NCI-H187 (cell line): ENCODE measurements at places on chromosomes 3 and 15.

DNA sequence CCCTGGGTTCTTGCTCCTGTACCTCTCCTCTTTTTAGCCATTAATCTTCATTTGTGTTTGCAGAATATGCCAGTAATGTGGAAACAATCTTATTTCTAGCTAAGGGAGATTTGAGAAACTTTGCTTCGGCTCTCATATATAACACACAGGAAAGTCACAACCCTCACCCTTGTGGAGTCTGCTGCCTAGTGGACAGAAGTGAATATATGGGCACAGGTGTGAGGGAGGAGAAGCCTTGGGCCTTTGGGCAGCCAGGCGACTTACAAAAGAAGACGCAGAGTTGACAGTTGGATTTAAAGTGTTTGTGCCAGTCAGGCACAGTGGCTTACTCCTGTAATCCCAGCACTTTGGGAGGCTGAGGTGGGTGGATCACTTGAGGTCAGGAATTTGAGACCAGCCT is 181.8 kb upstream of the TBL1XR1 start:
- DNase-seq: no peak

DNA sequence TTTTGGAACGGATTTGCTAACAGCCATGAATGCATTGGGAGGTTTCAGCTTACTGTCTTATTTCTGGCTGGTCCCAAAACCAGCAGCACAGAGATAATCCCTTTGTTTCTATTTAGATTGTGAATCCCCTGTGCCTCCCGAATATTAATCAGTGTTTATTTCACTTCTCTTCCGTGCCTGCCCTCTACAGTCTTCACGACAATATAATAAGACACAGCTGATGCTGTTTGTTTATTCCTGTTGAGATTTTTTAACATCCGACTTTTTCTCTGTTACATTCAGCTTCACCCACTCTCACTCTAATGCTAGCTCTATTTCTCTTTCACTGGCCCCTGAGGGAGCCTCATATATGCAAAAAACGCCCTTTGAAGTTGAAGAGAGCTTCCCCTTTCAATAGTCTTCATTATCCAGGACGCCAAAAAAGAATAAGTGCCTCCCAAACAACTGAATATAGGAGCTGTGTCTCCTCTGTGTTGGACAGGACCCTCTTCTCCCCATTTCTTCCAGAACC is 995.3 kb downstream of the ROBO2 start:
- no peak for DNase-seq

DNA sequence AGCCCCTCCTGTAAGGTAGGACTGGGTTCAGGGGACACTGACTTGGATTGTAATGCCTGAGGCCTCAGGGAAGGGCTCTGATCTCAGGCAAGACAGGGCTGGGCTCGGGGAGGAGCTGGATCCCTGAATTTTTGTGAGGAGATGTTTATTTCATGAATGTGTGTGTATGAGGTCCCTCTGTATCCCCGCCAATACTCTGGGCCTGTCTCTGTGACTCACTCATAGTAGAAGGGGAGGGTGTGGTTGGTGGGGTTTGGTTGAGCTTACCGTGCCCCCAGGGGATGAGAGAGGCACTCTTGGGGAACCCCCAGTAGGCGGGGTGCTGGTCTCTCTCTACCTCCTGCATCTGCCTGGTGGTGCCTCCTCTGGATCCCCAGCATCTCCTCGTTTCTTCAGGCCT is 28.1 kb downstream of the RPSA start:
- DNase-seq: no peak

DNA sequence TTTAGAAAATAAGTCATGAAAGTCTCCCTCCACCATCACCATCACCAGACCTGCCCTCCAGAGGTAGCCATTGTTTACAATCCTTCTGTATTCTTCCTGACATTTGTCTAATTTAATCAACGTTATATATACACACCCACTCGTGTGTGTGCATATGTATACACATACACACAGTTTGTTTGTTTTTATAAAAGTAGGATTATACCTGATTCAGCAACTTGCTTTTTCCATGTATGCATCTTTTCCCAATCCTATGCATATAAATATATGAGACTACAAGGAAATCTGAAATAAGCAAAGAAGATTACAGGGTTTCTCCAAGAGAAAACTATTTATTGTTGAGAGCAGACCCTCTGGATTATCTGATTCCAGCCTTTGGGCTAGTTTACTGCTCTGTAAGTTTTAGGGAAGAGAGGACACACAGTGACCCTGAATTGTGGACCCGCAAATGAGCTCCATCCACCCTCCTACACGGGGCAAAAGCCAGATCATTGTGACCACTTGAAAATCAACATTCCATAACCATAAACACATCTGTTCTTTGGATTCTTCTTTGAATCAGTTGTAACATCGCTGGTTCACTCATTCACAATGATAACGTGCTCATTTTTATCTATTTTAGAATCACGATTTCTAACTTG is 104.3 kb downstream of the CPN2 start:
- no peak for DNase-seq

GRCh38 chr3:129428376-129429079 is at the start of gene EFCAB12:
Gene EFCAB12, minus strand, starts transcription at chr3:129428636. Its CDS starts 148 bp downstream, at chr3:129428488.
- peak; percentile 91 for DNase-seq

- no peak for DNase-seq
Observed at GRCh38 chr3:6097556-6097955, 763.4 kb upstream of the GRM7 start.

DNA sequence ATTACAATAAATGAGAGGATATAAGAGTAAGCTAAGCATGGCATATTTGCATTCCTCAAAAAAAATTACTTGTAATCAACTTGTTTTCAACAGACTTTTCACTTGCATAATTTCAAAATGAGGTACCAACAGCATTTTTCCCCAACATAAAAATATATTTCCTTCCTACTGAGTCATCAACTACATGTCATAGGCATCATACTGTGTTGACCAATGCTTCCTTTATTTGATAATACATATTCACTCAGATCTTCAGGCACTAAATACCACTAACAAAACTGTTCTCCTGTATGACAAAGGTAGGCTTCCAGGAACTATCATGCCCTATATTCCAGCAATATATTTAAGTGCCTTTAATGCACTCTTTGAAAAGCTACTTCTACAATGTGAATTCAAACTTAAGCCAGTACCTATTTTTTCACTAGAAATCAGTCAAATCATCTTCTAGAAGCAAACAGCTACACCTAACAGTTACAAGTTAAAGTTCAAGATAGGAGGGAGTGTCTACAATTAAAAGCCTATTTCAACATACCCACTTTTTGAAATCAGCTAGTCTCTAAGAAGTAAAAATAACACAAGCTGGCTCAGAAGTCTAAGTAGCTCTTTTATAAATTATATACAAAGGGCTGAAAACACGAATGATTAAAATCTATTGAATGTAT is 11.3 kb downstream of the ADAM10 start:
- DNase-seq: no peak

DNA sequence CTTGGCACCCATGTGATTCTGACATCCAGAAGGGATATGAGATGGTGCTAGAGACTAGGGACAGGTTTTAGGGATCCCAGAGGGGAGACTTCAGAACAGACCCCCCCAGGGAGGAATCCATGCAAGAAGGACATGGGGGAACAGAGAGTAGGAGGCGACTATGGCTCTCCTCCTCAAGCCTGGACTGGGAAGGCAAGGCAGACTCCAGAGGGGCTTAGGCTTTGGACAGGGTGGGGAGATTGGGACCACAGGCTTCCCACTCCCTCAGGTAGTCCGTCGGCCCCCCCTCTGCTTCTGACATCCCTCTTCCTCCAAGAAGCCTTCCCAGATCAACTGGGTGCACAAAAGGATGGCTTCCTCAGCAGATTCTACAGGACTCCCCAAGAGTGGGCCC is 3.0 kb upstream of the VIPR1 start:
- DNase-seq: no peak

- peak; percentile 24 for DNase-seq
Observed at GRCh38 chr3:541062-541801, 344.7 kb downstream of the CHL1 start.

DNA sequence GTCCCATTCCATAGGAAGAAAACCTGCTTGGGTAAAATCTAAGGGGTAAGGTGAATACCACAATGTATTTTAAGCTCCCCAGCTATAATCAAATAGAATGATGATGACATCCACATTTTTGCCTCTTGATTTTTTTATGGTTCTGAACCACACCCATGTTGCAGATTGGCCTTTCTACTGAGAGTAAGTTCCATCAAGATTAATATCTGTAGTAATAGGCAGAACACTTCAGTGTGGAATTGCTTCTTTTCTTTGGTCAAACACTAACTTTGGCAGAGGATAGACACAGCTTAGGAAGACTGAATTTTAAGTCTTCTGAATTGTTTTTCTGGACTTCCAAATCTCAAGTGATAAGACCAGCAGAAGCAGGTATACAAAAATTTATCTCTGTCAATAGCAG is 27.0 kb downstream of the PLS1 start:
- DNase-seq: no peak

DNA sequence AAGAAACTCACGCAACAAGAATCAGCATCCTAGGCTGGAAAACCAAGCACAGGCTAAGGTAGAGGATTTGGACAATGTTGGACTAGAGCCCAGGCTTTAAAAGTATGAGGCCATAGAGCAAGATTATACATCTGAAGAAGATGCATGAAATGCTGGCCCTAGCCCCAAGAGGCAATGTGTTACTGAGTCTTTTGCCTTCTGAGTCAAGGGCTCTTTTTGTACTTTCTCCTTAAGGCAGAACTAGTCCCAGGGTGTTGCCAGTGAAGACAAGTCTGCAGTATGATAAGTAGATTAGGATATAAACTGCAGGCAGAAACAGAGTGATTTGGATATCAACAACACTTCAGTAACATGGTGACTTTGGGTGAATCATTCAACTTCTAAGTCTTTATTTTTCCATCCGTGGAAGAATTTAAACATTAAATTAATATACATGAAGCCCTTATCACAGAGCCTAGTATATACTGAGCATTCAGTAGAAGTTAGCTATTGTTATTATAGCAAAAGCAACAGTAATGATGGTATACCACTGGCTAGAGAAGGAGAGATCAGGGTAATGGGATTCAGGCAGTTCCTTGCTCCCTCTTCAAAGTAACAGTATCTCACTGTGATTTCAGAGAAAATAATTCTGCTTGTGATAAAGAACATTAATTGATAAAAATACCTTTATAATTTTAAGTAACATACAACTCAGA is 99.9 kb upstream of the MLF1 start:
- DNase-seq: no peak

GRCh38 chr3:4885316-4885715 is 93.9 kb upstream of the BHLHE40 start:
- DNase-seq: no peak

DNA sequence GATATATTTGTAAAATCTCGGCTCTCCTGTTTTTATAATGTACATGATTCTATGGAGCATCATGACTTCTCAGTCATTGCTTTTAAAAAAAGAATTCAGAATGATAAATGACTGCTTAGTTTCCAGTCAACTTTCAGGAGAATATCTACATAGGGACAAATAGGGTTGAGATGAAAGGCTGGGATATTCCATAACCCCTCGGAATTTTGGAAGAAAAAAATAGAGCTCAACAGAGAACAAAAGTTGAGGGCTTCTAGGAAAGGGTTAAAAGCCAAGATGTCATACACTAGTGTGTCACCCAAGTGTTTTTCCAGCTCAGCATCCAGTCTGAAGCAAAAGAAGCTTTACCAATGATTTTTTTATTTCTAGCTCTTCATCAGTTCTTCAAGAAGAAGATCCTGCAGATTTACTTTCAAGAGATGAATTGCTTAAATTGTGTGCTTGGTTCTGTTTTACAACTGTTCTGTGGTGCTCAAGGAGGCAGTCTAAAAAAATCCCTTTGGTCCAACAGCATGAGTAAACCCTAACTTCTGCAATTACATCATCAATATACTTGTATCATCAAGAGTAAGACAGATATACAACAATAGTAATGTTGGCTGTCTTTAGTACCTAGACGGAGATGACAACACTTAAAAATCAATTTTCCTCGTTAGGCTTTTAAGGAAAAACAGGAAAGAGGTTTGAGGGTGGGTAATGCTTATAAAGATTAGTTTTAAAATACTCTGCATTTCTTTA is 979 bp downstream of the UNC13C start:
- DNase-seq: no peak

GRCh38 chr3:17740721-17741141 is 1.7 kb downstream of the TBC1D5 start:
- DNase-seq: no peak

- no peak for DNase-seq
Observed at GRCh38 chr3:72470904-72471417, 377.3 kb downstream of the SHQ1 start.

GRCh38 chr3:98890181-98890835 is 11.2 kb downstream of the DCBLD2 start:
- DNase-seq: no peak
